Endodermal cell (in vitro differentiated cells): ENCODE measurements at places on chromosomes 6 and 20.

- no peak for DNase-seq
Observed at GRCh38 chr6:70310063-70310694, 7.3 kb upstream of the COL9A1 start.

GRCh38 chr6:149431905-149432775 is 32.1 kb downstream of the SUMO4 start:
- DNase-seq = peak; percentile 99

GRCh38 chr6:13184089-13184468 is 144.3 kb downstream of the TBC1D7 start:
- DNase-seq = no peak

DNA sequence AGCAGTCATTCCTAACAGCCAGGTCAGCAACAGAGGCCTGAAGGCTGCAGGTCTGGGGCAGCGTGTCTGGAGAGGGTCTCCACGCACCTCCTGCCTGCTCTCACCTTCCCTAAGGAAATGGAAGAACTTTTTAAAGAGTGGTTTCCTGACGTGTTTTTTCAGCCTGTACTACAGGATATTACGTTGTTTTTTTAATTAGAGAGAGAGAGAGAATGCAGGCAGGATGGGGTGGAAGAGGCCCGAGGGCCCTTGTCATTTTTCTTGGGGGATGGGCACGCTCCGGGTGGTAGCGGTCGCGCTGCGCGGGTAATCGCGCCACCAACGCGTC is 2.1 kb downstream of the DLL1 start:
- DNase-seq = no peak

DNA sequence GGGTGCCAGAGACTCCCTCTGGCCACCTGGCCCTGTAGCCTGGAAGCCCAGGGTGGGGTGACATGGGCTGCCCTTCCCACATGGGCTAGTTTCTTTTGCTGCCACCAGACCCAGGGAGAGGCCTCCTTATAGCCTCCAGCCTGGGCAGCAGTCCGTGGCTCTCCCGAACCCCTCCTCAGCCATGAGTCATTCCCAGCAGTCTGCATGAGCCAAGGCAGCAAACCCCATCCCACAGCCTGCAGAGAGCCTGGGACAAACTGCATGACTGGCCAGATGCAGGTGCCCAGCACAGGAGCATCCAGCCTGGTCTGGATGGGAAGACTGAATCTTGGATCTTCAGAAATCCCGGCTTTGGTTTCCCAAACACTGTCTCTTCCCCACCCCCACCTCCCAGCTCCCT is 75.7 kb downstream of the MRPL14 start:
- DNase-seq = no peak

DNA sequence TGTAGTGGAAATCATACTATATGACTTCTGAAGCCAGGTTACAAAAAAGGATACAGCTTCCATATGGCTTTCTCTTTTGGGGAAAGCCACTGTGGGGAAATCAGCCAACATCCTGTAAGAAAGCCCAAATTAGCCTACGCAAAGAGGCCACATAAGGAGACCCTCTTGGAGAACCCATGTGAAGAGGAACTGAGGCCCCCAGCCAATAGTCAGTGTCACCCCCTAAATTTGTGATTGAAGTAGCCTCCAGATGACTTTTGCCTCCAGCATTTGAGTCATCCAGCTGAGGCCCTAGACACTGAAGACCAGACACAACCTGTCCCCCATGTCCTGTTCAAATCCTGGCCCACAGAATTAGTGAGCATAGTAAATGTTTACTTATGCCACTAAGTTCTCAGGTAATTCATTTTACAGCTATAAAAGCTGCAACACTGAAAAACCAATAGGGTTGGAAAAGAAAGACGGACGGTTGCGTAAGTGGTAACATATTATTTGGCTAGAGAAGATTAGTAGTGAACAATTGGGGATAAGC is 60.4 kb downstream of the HMGCLL1 start:
- DNase-seq = no peak

DNA sequence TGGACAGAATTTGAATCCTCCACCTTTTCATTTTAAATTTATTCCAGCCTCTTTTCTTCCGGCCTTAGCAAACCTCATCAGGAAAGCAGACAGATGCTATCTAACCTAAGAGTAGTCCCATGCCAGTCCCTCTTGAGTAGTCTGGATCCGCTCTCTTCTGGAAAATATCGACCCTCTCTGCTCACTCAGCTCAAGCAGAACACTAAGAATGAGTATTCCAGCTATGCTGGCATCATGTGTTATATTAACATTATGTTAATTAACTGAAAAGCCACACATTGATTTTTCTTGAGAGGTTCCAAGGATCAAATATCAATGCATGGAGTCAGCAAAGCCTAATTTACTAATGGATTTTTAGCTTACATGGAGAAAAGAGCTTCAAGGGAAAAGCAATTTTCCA is 161.4 kb downstream of the ID4 start:
- DNase-seq = no peak
